ENCODE measurements at places on chromosomes 12 and 14.

DNA sequence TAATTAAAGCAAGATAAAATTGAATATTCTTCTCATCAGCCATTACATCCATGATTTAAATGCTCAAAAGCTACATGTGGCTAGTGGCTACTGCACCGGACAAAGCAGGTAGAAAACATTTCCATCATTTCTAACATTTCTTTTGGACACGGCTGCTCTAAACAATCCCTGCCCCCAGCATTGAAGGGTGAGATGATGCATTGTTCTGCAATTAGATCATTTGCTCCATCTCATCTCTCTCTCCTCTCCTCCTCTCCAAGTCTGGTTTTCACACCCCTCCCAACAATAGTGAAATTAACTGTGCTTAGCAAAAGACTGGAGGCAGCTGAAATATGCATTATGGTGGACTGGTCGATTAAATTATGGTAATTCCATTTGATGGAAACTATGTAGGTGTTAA lies 288.5 kb downstream of the KSR2 start:
- no peak for DNase-seq

DNA sequence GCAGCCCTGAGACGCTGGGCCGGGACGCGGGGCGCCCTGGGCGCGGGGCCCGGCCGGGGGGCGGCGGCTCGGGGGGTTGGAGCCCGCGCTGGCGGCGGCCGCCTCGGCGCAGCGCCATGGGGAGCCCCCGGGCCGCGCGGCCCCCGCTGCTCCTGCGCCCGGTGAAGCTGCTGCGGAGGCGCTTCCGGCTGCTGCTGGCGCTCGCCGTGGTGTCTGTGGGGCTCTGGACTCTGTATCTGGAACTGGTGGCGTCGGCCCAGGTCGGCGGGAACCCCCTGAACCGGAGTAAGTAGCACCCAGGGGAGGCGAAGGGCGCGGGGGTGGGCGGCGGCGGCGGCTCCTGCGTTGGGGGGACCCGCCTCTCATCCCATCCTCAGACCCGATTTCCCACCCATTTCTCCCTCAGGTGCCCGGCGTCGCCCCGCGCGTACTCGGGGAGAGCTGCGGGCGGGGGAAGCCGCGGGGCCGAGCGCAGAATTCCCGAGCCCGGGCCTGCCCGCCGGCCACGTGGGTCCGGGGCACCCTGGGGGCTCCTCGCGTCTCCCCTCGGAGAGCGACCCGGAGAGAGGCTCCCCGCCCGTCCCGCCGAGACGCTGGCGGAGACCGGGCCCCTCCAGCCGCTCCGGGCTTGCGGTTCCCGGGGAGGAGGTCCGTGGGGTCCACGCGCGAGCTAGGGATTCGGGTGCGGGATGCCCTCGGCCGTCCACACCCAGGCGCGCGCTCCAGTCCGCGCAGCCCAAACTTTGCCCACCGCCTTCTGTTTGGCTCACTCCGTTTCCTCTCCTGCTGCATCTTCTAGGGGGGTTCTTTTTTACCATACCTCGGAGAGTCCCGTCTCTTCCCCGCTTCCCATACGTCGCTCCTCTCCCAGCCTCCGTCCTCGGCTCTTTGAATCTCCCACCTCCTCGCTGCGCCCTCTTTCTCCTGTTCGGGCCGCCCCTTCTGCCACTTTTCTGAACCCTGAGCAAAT lies 807 bp downstream of the B4GALNT3 start:
- DNase-seq: no peak

DNA sequence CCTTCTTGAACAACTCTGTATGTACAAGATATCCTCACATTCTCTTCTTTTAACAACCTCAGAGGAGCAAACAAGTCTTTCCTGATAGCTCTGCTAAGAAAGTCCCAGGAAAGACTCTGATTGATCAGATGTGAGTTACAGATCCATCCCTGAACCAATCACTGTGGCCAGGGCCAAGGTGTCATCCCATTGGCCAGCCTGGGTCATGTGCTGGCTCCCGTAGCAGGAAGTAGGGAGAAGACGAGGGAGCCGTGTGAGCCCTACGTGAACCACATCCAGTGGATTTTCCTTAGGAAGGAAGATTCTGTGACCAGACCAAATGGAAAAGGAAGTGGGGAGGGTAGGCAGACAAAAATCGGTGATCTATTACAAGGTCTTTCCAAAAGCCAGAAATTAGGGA lies 5.6 kb downstream of the P2RX7 start:
- DNase-seq: no peak

GRCh38 chr12:114744691-114745090 lies 60.7 kb upstream of the TBX3 start:
- DNase-seq: no peak

GRCh38 chr12:120971299-120972180 lies 6.8 kb upstream of the HNF1A start:
- DNase-seq: peak; percentile 8

DNA sequence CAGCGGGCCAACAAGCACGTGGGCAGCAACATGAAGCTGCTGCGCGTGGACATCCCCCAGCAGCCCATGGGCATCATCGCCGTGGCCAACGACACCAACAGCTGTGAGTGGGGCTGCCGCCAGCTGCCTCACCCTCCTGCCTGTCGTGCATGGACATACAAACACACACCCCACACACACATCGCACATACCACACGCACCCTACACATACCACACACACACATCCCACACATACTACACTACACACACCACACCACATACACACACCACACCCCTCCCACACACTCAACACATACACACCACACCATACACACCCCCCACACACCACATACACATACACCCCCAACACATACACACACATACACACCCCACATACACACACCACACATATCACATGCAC lies 25.2 kb upstream of the NXPH4 start:
- DNase-seq: no peak

GRCh38 chr12:126290456-126290855 lies 1225.2 kb downstream of the AACS start:
- no peak for DNase-seq

DNA sequence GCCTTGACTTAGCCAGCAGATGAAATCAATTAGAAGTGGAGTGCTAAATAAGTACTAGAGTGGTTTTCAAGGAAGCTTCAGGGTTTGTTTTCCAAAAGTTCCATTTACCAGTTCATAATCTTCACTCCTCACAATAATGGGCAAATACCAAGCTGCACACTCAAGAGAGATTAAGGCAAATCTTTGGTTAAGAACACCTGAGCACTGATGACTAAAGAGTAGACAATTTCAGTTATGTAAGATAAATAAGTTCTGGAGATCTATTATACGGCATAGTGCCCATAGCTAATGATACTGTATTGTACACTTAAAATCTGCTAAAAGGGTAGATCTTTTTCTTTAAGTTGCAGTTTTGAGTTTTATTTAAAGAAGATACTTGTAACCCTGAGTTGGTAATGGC lies 125.0 kb downstream of the ARMH4 start:
- no peak for DNase-seq

- DNase-seq: no peak
These were observed 10.8 kb upstream of the MED6 start for GRCh38 chr14:70611216-70611615.

DNA sequence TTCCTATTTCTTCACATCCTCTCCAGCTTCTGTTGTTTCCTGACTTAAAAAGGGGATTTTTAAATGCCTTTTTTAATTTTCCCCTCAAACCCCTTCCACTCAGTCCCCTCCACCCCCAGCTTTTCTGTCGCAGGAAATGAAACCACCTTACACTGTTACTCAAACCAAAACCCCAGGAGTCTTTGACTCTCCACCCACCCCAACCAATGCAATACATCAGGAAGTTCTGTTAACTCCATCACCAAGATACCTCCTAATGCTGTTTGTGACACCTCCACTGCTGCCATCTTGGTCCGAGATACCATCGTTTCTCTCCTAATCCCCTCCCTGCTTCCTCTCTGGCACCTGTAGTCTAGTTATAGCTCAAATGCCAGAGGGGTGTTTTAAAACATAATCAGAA lies 25.4 kb upstream of the CPM start:
- no peak for DNase-seq

DNA sequence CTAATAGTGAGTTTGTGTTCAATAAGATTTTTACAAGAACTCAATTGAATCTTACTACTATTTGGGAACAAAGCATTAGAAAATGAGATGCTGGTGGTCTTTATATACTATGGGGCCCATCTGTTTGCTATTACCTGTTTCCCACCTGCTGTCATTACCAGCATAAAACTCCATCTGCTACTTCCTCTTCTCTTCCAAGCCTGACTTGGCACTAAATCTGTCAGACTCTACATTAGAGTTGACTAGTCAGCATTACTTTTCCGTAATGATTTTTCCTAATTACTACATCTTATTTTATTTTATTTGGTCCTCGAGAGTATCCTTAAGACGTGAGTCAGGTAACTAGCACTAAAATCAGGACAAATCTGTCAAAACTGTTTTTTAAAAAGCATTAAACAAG lies 68.1 kb upstream of the KRR1 start:
- DNase-seq: no peak

GRCh38 chr14:61328626-61329262 lies 7.4 kb downstream of the PRKCH start:
- no peak for DNase-seq
